Neuronal stem cell (in vitro differentiated cells): ENCODE measurements at places on chromosomes 6 and 20.

GRCh38 chr20:19404826-19405225 lies 192.4 kb downstream of the SLC24A3 start:
- no peak for DNase-seq

GRCh38 chr6:10458287-10458686 lies 43.4 kb upstream of the TFAP2A start:
- DNase-seq, result no peak

GRCh38 chr20:23060629-23061028 lies 11.2 kb upstream of the THBD start:
- no peak for DNase-seq

DNA sequence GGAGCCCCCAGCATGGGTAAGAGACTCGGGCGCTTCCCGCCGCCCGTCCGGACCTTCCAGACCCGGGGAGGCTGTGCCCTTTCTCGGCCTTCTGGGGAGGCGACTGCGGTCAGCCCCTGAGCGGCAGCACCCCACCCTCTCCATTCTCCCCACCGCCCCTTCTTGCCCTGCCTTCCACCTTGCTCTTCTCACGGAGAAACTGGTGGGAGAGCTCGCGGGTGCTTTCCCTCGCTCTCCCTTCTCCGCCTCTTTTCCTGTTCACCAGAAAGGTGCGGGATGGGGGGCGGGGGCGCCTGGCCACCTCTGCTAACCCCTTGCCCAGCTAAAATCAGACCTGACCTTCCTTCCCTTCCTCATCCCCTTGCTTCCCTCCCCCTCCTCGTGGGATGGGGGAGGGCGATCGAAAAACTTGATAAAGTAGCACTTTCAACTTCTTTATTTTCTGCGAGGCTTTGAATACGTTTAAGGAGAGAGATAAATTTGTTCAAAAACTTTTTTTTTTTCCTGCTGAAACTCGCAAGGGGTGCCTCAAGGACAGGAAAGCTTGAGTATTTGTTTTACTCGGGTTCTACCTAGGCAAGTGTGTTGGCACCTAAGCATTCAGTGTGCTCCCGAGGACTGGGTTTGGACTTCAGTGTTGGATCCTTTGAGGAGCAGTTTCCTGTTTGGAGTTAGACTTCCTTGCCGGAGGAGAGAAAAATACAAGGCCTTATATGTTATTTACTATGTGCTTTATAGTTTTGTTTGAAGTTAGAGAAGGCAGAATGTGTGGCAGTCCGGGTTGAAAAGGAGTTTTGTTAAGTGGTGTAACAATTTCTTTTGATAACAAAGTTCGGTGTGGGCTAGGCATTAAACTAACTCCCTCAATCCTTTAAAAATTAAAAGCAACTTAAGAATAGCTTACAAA lies 897 bp downstream of the CD2AP start:
- no peak for DNase-seq

DNA sequence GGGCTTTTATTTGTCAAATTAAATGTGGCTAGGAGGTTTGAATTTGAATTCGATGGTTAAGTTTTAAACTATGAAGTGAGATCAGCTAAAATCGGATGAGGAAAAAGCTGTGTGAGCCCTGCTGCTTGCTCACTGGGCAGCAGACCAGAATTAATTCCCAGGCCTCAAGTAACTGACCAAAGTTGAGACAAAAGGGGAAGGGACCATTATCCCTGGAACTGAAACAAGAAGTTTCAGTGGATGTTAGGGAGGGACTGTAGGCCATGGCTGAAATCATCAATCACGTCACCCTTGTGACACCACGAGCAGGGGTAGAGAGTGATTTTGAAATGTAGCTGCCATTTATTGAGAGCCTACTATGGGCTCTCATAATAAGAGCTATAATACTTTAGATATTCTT lies 7.0 kb upstream of the PRSS35 start:
- DNase-seq, result peak; percentile 38

- no peak for DNase-seq
These were observed 10.7 kb upstream of the LZTS3 start for GRCh38 chr20:3183896-3184612.

- no peak for DNase-seq
These were observed 47.2 kb downstream of the QKI start for GRCh38 chr6:163461696-163462095.

- no peak for DNase-seq
These were observed 96.1 kb downstream of the VEGFA start for GRCh38 chr6:43865932-43866645.

DNA sequence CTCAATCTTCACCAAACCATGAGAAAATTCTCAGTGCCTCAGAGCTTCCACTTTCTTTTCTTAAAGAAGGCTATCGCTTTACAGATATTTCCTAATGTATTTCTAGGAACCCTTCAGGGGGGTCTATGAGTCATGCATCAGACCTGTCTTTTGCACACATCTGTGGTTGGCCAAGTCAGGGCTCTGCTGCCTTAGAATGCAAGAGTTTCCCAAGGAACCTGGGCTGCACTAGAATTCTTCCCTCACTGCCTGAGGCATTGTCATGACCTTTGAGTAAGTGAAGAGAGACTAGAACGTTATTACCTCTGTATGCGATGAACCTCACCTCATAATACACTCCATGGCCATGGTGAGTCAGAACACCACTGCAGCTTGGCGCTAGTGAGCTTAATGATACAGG lies 365.0 kb upstream of the ID4 start:
- DNase-seq, result no peak

GRCh38 chr6:170095273-170095981 lies 195.5 kb downstream of the DLL1 start:
- no peak for DNase-seq

- no peak for DNase-seq
These were observed 208.0 kb downstream of the GMDS start for GRCh38 chr6:2037237-2037926.

DNA sequence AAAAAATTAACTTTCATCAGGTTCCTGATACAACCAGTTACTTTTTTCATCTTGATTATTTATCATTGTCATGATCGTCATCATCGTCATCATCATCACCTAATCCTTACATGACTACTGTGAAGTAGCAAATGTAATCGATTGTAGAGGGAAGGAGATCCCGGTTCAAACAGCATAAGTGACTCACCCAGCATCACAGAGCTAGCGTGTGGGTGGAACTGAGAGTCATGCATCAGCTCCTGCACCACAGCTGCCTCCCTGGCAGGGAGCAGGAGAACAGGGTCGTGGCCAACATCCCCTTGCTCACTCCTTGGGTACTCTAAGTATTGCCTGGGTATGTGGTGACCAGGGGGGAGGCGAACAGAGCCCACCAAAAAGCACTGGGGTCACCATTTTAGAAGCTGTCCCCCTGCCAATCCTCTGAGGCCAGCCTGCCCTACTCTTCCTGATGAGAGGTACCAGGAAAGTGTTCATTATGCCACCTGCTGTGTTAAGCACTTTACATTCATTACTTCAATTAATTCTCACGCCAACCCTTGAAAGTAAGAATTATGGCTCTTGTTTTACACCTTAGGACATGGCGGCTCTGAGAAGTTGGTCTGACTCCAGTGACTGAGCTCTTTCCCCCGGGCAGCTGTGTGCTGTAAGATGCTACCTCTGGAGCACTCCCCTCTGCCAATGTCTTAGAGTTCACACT lies 425.2 kb downstream of the CD83 start:
- DNase-seq, result no peak

DNA sequence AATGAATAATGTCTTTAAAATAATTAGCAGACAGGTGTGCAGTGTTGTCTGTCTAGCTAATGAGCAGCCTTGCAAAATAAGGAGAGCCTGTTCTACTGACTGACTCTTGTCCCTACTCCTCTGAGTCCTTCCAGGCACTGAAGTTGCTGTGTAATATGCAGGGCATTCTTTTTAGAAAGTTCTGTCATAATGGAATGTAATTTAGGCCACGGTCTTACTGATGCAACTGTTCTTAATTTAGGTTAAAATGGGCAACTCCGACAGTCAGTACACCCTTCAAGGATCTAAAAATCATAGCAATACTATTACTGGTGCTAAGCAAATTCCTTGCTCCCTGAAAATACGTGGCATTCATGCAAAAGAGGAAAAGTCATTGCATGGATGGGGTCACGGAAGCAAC lies 133.9 kb downstream of the TIAM2 start:
- DNase-seq, result no peak

DNA sequence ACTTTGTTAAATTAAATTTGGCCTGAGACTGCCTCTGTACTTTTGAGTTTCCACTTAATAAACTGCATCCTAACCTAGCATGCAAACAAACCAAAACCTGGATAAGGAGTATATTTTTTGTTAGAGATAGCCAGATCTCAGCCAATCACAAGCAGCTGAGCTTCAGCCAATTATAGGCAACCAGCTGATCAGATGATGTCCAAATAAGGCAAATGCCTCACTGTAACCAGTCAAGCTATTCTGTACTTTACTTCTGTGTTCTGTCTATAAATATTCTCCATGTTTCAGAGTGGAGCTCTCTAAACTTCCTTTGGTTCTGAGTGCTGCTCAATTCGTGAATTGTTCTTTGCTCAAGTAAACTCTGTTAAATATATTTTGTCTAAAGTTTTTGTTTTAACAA lies 194.6 kb upstream of the RGS17 start:
- DNase-seq, result no peak

DNA sequence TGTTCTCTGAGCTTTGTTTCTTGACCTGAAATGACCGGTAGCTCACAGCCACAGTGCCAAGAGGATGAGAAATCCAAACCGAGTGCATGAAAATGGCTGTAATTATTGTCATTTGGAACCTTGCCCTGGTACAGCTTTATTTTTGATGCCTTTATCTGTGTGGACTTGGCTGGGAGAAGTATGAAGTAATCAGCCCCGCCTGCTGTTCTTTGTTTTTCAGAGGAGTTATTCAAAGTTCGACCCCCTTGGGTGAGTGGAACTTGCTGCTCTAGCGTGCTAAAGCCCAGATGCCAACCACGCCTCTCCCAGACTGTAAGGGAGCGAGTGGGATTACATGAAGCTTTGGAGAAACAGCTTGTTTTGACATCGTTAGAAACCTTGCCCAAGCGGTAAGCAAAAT lies 48.3 kb downstream of the ECT2L start:
- DNase-seq, result no peak

GRCh38 chr20:41057999-41058673 lies 29.5 kb downstream of the TOP1 start:
- no peak for DNase-seq

DNA sequence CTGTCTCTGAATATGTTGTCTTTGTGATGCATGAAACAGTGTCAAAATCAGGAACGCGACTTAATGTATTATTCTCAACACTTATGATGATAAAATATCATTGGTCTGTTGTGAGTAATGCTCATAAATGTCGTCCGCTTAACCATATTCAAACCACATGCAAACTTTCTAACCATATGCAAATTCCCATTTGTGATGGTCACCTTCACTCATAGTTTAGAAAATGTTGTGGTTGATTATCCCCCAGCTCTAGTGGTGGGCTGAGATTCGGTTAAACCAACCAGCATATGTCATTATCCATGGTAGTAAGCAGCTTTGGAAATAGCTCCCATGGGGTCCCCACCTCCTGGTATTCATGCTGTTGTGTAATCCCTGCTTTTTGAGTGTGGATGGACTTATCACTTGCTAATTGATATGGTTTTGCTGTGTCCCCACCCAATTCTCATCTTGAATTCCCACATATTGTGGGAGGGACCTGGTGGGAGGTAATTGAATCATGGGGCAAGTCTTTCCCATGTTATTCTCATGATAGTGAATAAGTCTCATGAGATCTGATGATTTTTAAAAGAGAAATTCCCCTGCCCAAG lies 360.0 kb upstream of the TSHZ2 start:
- DNase-seq, result no peak

- DNase-seq, result no peak
These were observed 272.1 kb upstream of the EYS start for GRCh38 chr6:65979120-65979519.

DNA sequence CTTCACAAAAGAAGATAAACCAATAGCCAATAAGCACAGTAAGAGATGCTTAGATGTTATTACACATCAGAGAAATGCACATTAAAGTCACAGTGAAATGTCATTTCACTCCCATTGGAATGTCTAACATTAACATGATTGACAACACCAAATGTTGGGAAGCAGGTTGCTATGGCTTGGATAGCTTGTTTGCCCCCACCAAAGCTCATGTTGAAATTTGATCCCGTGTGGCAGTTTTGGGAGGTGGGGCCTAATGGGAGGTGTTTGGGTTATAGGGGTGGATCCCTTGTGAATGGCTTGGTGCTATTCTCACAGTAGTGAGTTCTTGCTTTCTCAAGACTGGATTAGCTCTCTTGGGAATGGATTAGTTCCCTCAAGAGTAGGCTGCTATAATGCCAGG lies 44.8 kb downstream of the MRAP2 start:
- no peak for DNase-seq

DNA sequence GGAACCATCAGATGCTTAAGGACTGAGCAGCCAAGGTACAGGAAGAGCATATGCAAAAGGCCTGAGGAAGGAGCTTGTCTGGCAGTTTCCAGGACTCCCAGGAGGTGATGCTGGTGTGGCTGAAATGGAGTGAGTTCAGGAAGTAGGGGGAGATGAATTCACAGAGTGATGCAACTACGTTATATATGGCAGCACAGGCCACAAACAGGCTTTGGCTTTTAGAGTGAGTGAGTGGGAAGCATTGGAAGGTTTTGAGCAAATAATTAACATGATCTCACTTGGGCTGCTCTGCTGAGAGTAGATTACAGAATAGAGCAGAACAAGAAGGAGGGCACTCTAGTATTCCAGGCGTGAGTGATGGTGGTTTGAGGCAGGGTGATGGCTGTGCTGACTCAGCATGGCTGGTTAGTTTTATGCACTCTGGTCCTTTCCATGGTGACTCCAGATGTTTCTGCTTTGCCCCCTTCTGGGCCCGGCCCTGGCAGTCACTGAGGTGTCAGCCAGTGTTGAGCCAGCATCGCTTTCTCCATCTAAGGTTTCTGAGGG lies 6.5 kb downstream of the BTN2A2 start:
- no peak for DNase-seq

DNA sequence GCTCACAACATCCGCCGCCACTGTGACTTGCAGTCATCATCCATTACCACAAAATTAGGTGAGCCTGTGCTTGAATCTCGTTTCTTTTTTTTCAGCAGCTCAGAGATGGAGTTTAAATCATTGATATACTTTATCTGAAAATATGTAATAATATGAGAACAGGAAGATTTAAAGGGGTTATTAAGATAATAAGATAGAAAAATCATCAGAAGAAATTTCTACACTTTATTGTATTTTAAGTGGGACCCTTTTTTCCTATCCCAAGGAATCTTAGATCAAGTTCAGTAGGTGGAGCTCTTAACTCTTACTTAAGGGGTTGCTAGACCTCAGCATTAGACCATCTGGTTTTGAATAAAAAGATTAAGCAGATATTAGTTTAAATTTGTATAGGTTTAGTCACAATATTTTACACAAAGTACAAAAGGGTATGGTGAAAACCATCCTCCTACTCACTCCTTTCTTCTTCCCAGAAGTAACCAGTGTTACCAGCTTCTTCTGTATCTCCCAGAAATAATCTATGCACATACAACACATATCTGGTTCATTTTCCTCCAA lies 9.4 kb upstream of the NCOA7 start:
- DNase-seq, result no peak
